ENCODE measurements at places on chromosomes 2 and 18.

DNA sequence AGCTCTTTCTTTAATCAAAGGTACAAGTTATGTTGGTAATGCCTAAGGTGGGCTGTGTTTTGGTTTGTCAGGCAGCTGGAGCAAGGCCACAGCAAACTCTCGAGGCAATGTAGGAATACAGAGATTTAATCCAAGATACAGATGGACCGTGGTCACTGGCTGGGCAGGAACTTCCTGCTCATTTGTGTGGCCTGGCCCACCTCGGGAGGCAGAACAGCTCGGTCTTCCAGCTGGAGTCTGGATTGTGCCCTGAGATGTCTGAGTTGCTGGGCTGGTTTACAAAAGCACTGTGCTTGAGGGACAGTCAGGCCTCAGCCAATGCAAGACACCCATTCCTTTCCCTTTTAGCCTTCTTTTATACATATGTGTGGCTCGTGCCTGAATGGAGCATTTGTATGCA, 506.1 kb upstream of the SALL3 start:
- DNase-seq = no peak

- DNase-seq = no peak
Observed at GRCh38 chr2:119062652-119063051, 95.9 kb downstream of the C1QL2 start.

GRCh38 chr18:64097497-64097896, 51.4 kb downstream of the LINC00305 start:
- DNase-seq = peak; percentile 23

DNA sequence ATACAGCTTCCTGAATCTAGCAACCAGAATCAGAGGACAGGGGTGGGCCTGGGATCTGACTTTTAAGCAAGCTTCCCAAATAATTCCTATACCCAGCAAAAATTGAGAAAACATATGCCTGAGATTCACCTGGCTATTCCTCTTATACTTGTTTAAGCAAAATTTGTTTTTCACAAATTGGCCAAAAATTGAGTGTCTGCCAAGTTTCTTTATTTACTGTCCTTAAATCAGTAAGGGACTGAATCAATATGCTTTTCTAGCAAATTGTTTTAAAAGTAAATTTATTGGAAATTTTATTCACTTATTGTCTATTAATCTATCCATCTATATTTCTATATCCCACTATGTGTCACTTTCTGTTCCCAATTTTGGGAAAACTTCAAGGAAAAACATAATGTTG, 337.0 kb upstream of the ZNF804A start:
- no peak for DNase-seq

- DNase-seq = no peak
Observed at GRCh38 chr2:28534817-28535216, 39.0 kb downstream of the PLB1 start.

GRCh38 chr2:28702878-28703277, 48.8 kb upstream of the PPP1CB start:
- DNase-seq = no peak

- DNase-seq = peak; percentile 12
Observed at GRCh38 chr18:55650363-55650870, 62.4 kb upstream of the TCF4 start.

All from astrocyte of the hippocampus (primary cell).